ENCODE measurements at places on chromosomes 4 and X.
A peak's percentile ranks its signal among the peaks of the same experiment; 100 is the strongest.

- no peak for DNase-seq
Observed at GRCh38 chrX:580030-580429, 50.6 kb upstream of the SHOX start.

DNA sequence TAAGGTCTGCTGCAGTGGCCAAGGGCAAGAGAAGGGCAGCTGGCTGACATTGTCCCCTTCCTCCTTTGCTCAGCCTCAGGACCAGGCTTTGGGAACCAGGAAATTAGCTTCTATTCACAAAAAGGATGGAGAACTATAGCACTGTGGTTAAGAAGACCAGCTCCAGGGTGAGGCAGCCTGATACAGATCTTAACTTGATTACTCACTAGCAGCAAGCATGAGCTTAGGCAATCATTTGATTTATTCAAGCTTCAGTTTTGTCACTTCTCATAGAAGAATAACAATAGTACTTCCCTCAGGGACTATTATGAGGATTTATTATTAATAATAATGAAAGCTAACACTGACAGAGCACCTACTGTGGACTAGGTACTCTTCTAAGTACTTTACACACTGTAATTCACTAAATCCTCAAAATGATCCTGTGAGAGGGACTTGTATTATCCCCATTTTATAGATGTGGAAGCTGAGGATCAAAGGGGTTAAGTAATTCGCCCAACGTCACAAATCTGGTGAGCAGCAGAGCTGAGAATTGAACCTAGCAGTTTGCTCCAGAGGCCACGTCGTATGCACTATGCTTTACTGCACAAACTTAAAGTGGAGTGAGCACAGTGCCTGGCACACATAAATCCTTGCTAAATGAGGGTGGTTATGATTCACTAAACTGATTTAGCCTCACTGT, 130.4 kb upstream of the PAK3 start:
- no peak for DNase-seq

GRCh38 chrX:70422851-70423341, at the start of gene GDPD2:
Gene GDPD2, plus strand, starts transcription at chrX:70423314. Its CDS starts 1,671 bp downstream, at chrX:70424985.
- DNase-seq, result no peak

- DNase-seq, result no peak
Observed at GRCh38 chr4:155972098-155972497, 18.4 kb upstream of the CTSO start.

GRCh38 chr4:122500852-122501501, 44.5 kb upstream of the IL2 start:
- DNase-seq, result no peak

- DNase-seq, result no peak
Observed at GRCh38 chr4:99938243-99938753, 8.1 kb downstream of the DNAJB14 start.

DNA sequence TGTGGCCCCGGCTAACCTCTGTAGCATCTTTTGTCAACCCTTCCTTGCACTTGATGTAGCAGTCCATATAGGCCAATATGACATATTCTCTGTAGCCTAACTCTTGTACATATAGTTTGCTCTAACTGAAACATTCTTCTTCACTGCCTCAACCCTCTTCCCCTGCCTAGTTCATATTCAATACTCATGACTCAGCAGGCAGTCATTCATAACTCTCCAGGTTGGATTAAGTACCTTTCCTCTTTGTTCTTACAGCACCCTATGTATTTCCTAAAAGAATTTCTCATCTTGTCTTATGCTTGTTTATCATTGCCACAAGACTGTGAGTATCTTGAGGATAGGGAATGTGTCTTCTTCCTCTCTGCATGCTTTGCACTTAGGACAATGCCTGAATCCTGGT, 76.9 kb downstream of the TMLHE start:
- DNase-seq, result no peak

- DNase-seq, result no peak
Observed at GRCh38 chr4:17958181-17958580, 63.4 kb downstream of the LCORL start.

GRCh38 chr4:142372530-142373260, 473.4 kb downstream of the INPP4B start:
- DNase-seq, result no peak

DNA sequence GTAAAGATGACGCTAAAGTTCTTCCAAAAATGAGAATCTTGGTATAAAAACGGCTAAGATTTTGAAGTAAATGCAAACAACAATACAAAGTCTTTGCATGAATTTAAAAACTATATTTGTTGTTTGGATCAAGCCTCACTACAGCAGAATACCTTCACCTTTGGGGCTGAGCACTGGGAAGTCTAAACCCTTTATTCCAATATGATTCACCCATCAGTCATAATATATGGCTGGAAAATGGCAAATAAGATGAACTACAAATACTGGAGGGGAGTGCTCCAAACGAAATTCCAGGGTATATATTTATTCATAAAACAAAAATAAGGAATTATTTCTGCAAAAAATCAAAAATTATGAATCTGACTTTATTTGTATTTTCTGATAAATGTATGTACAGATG, 138.4 kb downstream of the SCFD2 start:
- DNase-seq, result no peak

- DNase-seq, result no peak
Observed at GRCh38 chr4:165516281-165516833, 137.5 kb downstream of the CPE start.

- DNase-seq, result no peak
Observed at GRCh38 chr4:147924604-147925412, 192.9 kb downstream of the ARHGAP10 start.

DNA sequence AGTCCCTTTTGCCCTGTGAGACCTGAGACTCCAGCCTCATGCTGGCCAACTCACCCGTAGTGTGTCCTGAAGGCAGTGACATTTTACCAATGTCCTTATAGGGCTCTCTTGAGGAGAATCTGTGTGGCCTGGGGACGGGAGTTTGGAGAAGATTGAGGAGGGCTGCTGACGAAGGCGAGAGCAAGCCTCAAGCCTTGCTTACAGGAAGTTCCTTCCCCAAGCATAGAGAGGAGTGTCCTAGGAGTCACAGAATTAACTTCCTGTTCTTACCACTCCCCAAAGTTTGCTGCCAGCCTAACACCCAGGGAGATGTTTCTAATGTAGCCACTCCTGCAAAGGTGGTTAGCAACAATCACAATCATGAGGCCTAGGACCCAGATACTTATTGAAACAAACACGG, at the start of gene NXF3:
NXF3 (minus strand) TSS at position 202 of the 400 bp plus-strand sequence; CDS start at position 82, 120 bp downstream.
- no peak for DNase-seq

DNA sequence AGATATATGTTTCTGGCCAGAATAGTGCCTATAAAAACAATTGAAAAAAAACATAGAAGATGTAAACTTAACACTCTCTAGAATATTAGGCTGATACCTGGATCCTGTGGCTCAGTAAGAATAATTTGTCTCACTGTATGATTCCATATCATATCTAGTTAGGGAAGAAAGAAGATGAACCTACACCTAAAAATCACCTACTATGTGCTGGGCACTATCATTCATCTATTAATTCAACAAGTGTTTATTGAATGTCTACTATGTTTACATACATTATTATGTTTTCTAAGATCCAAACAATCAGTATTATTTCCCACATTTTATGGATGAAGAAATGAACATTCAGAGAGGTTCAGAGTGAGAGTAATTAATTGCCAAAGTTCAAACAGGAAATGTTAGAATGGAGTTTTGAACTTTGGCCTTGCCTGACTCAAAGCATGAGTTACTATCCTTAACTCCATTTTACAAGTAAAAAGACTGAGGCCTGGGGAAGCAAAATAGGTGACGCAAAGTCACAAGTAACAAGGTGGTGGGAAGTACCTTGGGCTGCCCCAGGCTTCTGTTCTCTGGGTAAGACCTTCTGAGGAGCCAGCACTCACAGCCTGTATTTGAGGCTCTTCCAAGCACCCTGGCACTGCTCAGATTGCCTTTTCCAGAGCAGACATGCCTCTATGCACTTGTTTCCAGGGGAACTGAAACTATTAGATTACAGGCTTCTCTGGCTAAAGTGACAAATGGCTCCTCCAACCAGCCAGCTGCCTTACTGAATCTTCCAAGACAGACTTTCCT, 111.1 kb upstream of the ACSL4 start:
- no peak for DNase-seq

DNA sequence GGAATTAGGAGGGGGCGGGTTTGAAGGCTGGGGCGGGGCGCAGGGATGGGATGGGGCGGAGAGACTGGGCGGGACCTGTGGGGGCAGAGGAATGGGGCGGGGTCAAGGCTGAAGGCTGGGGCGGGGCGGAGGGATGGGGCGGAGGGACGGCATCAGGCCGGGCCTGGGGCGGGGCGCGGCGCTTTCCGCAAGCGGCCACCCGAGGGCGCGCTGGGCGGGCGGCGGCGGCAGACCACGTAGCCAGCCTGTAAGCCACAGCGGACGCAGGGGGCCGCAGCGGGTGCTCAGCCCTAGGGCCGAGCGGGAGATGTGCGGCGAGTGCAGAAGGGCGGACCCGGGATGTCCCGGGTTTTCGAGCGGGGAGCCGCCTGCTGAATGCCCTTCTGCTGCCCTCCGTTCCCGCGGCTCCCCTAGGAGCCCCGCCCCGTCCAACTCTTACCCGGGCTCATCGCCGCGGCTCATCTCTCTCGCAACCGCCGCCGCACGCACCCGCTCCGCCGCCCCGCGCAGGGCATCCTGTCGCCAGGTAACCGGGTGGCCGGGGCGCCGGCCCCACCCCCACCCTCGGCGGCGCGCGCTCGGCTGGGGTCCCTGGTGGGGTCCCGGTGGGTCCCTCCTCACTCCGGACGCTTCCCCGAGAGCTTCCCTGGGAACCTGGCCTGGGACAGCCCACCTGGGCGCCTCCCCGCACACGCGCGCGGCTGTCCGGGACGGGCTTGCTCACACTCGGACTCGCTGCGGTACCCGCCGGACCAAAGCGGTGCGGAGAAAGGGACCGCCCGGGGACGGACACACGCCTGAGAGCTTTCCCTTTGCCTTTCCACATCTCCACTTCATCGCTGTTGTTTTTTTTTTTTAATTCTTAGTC, at the start of gene CCDC110:
CCDC110 (minus strand) TSS at position 499 of the 868 bp plus-strand sequence; CDS start at position 449, 50 bp downstream.
- peak; percentile 87 for DNase-seq

DNA sequence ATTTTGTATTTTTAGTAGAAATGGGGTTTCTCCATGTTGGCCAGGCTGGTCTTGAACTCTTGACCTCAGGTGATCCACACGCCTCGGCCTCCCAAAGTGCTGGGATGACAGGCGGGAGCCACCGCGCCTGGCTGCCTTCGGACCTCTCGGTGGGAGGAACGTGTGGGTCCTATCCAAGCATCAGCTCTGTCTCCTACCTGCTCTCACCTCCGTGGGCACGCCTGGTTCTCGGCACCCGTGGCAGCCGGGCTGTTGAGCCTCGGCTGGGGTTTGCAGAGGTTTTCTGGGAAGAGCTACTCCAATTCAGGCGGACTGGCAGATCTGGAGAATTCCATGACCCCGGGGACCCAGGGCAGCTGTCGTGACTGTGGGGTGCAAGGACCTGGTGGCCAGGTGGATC, 23.6 kb upstream of the PPP2R3B start:
- DNase-seq, result no peak

- DNase-seq, result peak; percentile 15
Observed at GRCh38 chrX:12894074-12895030, 12.1 kb upstream of the TLR8 start.

DNA sequence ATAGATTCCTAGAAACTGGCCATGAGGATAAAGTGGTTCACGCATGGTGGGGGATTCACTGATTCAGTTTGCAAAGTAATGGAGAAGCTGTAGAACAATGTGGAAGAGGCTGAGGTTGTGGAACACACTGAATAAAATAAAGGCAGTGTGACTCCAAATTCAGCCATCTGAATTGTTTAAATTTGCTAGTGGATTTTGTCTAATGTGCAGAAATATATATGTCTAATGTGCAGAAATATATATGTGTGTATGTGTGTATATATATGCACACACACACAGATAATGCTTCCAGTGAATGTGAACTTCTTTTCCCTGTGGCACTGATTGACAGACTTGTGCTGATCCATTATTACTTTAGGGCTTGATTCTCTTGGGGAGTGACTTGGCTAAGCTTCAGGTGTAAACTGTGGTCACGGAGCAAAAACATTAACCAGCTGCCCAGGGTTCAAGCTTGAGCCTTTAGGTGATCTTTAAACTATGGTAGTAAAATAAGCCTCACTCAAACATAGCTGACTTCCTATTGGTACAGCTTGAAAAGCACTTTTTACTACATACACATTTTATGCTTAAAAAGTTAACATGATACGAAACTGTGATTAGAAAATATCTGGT, 3.5 kb downstream of the STBD1 start:
- no peak for DNase-seq

- no peak for DNase-seq
Observed at GRCh38 chr4:139834226-139834662, 168.6 kb downstream of the MGST2 start.

DNA sequence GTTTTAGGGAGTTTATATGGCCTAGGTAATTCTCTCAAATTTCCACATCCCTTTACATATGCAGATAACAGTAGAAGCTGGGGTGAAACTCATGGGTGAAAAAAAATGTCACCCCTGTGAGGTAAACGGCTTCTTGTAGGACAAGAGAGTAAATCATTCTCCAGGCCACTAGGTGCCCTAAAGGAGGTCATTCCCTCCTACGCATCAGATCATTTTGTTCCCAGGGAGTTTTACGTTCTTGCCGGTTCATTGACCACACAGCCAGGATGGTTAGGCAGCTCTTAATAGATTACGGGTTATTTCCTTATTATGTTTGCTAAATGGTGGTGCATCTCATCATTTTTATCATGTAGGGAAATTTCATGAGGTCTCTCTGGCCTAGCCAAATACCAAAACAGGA, 225.8 kb upstream of the NOCT start:
- DNase-seq, result no peak

DNA sequence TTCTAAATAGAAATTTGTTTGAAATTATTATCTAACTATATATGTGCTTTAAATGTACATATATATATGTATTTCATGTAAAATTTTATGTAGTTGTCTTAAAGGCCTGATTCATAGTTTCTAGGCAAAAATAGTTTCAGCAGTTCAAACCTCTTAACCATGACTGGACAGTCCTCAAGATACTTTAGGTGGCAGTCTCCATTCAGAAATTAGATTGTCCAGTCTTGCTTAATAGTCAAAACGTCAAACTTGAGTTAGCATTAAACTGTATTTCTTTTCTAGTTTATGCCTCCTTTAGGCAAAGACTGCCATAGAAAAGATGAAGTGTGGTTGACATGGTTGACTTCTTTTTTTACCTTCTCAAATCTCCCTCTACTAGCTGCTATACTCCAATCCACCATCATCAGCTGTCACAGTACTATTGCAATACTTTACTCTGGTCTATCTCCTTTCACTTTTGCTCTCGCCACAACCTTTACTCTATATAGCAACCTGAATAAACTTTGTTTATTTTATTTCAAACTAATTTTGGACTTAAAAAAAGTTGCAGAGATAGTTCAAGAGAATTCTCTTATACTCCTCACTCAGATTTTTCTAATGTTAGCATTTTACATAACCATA, 395.6 kb upstream of the DIPK2B start:
- no peak for DNase-seq

- no peak for DNase-seq
Observed at GRCh38 chrX:31255310-31256033, 183.6 kb upstream of the FTHL17 start.
